ENCODE measurements at places on chromosomes 2 and 18.

DNA sequence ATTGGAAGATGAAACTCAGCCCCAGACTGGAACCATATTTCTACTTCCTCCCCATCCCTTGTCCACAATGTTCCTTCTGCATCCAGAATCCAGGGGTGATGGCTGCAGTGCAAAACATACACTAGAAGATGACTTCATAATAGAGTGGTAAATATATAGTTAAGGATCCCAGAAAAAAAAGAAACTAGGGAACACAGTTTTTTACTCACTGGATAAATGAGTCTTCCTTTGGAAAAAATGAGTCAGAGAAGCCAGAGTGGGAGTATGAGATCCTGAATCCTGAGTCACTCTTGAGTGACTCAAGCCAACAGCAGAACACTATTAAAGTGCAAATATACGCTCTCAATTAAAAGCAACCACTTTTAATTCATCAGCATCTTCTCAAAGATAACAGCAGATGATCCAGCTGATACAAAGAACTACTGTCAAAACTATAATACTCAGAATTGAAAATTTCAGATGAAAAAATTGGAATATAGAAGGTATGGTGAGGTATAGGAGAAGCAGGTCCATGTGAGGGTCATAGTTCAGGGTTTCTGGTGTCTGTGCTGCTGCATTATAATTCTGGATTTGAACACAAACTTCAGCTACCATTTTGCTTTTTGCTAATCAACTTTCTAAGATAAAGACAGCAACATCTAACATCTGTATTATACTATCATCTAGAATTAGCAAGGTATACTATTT is 987.2 kb upstream of the CDH2 start:
- DNase-seq, result no peak

DNA sequence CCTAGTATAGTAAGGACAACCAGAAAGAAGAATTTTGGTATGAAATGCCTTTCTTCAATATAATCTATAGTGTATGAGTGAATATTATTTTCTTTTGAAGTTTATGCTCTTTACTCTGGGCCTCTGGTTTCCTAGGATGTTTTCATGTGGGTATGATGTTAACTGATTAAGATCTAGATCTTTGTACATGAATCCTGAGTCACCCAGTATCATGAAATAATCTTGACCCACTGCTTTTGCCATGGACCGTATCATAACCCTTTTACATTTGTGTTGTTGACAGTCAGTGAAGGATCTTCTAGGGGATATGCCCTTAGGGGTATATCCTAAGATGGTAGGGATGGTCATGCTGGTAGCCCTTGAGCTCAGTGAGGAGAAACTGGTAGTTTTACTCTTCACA is 100.3 kb downstream of the RAB3GAP1 start:
- DNase-seq, result no peak

GRCh38 chr2:21052044-21052443 is 8.2 kb upstream of the APOB start:
- DNase-seq, result no peak

DNA sequence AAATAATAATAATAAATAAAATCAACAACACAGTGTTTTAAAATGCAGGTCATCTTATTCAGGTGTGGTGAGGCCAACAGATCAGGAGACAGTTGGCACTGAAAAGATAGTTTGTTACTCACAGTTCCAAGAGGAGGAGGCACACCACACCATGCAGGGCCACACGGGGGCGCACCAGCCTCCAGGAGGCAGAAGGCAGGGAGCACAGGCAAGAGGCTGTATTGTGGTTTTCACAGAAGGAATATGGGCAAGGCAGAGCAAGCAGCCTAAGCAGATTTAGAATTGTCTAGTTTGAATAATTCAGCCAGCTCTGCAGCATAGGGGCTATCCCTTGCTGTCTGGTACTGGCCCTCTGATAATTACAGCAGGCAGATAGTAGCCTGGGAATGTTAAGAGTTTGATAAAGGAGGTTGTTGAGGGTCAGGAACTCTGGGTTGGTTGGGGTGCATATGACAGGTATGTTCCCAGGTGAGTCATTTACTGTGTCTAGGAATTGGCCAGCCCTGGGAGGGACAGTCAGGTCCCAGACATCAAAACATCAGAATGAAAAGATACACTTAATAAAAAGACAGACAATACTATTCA is 31.3 kb downstream of the KIAA2012 start:
- no peak for DNase-seq

DNA sequence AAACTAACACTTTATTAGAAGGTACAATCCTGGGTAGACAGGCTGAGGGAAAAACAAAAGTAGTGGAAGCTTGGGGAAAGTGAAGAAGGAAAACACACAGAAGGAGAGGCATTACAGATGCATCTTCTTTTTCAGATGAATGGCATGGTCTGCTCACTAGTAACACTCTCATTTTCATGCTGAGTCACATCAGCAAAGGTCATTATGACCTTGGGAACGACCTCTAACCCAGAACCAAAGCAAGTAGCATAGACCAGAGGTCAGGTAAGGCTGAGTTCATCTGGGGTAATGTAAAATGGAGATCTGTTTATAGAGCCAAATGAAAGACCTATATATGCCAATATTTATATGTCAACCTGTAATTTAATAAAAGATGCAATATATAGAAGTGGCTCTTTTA is 294.4 kb upstream of the LRRTM4 start:
- no peak for DNase-seq

DNA sequence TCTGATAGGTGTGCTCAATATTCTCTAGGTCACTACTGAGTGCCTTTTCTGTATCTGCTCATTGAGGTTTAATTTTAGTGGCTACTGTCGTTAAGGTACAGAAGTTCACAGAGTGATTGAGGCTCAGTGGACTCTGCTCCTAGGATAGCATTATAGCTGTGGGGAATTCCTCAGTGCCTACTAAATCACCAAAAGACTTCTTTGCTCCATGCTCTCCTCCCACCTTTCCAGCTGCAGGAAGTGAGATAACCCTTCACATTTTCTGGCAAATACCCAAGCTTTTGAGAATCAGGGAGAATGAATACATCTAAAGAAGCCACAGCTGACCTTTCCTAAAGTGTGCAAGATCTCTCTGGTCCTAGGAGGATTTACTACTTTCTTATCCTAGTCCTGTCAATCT is 95.2 kb upstream of the FSIP2 start:
- no peak for DNase-seq

DNA sequence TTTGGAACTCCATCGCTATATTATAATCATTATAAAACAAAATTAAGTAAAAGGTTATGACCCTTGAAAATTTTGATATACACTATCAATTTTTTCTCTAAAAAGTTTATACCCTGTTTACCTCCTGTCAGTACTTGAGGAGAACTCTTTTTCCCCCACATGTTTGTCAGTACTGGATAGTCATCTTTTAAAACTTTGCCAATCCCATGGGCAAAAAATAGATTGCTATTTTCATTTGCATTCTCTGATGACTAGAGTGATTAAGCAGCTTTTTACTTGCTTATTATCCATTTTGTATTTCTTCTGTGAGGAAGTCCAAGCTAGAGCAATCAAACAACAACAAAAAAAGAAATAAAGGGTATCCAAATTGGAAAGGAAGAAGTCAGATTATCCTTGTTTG is 76.4 kb downstream of the DGKD start:
- DNase-seq, result no peak

- DNase-seq, result no peak
Measured at GRCh38 chr2:220033546-220033945, 406.1 kb downstream of the SLC4A3 start.

DNA sequence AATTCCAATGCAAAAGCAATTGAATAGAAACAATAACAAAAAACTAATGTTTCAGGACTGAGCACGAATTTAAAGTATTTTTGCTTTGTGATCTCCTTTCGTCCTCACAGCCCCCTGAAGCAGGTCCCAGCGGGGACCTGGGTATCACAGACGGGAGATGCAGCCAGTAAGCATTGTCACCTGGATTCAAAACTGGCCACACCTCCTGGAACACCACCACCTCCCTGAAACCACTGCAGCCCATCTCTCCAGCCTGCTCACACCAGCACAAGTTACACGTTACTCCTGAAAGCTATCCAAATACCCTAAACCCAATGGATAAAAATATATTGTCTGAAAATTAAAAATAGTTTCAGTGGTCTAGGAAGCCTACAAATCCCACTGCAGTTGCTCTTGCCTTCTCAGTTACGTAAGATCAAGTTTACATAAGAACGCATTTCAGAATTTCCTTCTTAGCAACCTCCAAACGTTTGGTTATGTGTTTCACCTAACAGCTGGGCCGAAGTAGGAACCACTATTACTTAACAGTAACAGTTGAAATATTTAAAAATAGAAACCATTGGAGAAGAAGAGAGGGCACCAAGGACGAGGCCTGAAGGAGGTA is 178.0 kb downstream of the HDAC4 start:
- DNase-seq, result no peak

- no peak for DNase-seq
Measured at GRCh38 chr2:238254095-238254723, 14.4 kb upstream of the HES6 start.

All from stimulated activated CD8-positive, alpha-beta memory T cell treated with anti-CD3 and anti-CD28 coated beads, Interleukin-2, amount 100 ng/mL, for 1 hour (primary cell).